ENCODE measurements at places on chromosomes 3 and 15.

DNA sequence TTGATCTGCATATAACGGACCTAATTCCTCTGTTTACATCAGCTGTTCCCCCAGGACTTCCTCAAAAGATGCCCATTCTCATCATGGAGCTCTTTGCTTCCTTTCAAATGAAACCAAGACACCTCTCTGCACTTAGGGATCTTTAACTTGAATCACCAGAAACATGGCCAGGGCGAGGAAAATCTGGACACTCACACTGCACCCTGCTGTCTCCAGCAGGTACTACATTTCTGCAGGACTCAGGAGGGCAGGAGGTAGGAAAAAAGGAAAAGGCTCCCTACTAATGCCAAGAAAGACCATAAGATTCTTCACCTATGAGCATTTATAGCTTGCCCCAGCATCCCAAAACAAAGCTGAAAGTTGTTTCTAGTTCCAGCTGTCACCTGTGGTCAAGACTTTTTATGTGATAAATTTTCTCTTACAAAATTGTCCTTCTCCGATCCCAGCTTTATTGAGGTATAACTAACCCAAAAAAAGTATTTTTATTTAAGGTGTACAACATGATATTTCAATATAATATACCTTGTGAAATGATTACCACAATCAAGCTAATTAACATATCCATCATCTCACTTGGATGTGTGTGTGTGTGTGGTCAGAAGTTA is 87.3 kb upstream of the C15orf61 start:
- peak; percentile 55 for DNase-seq

- peak; percentile 71 for DNase-seq
Observed at GRCh38 chr15:55267401-55268175, 22.0 kb downstream of the RAB27A start.

GRCh38 chr15:91258415-91258759 is 158.3 kb downstream of the SV2B start:
- no peak for DNase-seq

DNA sequence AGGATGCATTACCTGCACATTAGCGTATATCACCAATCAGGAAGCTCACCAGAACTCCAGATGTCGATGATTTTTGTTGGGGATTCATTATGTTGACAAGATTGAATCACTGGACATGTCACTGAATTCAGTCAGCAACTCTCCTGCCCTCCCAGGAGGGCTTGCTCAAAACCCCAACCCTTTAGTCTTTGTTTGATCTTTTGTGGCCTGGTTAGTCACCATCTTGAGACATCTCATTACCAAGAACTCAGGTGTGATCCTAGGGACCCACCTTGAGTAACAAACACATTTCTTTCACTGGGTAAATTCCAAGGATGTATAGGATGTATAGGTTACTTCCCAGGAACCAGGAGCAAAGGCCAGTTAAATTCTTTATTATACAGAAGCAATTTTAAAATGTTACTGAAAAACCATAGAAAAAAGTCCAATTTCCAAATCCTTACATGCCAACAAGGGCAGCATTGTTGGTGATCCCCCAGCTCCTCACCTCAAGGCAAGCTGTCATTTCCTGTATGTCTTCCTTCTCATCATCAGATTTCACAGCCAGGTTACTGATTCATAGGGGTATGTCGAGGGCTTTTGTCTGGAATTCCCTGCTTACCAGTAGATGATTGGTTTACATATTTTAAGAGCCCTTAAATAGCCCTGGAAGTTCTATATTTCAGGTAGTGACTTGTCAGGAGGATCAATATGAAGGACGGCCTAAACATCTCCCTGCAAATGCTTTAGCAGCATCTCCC is 11.7 kb downstream of the SNRPN start:
- no peak for DNase-seq

GRCh38 chr15:99566157-99566897 is 543 bp downstream of the MEF2A start:
- DNase-seq = no peak

DNA sequence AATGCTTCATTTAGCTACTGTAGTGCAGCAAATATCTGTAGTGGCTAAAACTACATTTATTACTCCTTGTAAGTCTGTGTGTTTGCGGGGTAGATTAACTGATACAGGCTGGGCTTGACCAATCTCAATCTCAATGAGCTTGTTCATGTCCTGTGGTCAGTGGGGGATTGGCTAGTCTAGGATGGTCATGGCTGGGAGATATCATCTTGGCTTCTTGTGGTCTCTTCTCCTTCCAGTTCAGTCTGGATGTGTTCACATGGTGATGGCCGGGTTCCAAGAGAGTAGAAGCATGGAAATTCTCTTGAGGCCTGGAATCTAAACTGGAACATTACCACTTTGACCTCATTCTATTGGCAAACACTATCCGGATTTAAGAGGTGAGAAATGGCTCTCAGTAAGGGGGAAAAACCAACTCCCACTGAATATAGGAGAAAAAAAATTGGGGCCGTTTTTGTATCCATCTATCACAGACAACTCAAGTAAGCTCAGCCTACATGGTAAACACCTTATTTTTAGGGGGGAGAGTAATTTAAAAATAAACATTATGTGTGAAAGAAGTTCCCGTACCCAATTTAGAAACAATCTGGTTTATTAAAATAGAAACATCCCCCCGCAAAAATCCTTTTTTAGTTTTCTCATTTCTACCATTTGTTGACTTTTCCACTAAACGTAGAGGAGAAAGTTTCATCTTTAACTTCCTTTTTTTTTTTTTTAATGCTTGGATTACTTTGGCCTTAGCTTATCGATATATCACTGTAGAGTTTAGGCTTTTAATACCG is 284.9 kb upstream of the TBC1D5 start:
- peak; percentile 12 for DNase-seq

- DNase-seq = no peak
Observed at GRCh38 chr3:127736801-127737539, 64.2 kb downstream of the ABTB1 start.

DNA sequence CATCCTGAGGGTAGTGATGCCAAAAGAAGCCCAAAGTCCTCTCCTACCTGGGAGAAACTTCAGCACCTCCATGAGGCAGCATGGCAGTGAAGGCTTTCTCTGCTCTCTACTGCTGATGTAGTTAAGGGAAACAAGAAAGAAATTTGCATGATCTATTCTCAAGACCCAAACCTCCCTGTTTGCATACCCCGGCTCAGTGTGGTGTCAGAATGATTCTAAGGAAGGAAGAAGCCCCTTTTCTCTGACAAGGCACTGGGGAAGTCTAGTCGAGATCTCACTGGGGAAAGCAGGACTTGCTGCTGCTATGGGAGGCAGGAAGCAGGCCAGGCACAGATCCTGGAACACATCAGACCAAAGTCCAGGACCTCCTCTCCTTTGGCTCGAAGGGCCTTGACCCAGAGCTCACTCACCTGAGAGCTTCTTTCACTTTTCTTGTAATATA is 89.4 kb upstream of the ICE2 start:
- no peak for DNase-seq

DNA sequence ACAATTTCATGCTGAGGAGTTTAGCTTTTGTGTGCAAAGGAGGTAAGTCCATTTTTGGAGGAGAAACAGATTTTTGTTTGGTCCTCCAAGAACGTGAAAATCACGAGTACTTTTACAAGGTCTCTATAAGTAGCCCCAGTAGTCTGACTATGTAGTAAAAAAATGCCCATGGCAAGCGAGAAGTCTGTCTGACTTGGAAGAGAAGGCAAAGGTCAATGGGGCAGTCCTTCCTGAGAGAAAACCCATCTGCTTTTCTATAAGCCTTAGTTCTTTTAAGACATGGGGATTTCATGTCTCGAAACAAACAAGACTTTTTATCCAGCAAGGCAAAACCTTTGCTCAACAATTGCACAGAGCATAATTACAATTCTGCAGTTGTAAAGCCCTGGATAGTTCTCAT is 183.2 kb downstream of the GAP43 start:
- no peak for DNase-seq

DNA sequence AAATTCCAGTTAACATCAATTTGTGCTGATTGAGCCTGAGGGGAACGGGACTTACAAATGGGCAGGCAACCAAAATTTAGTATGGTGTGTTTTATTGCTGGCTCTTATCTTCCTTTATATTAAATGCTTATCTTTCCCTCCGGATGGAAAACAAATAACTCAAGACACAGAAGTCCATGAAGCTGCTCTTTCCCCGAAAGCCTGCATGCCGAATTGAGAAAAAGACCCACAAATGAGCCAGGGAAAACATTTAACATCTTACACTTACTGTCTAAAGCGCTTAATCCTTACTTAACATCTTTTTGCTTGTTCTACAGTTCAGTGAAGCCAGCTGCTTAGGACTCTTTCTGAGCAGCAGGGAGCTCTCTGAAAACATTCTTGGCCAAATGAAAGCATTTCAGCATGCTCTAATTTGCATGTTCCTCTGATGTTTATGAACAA is 49.5 kb downstream of the HEG1 start:
- DNase-seq = no peak
